ENCODE measurements at places on chromosomes 3 and 15.
A peak's percentile ranks its signal among the peaks of the same experiment; 100 is the strongest.

- no peaks in the 10 kb centered on the region for H3K27me3 ChIP-seq
- DNase-seq: no peak
Measured at GRCh38 chr15:90617171-90617570, 87.4 kb downstream of the CRTC3 start.

GRCh38 chr3:15300323-15301078, 31.9 kb downstream of the SH3BP5 start:
- H3K27me3 ChIP-seq: no peaks in the 10 kb centered on the region
- DNase-seq: peak; percentile 66
- peaks cover 29% of the 10 kb centered on the region for H3K36me3 ChIP-seq
- peak overlapping the region; percentile 6 for H3K27ac ChIP-seq
- peaks cover 11% of the 10 kb centered on the region for H3K4me1 ChIP-seq
- H3K4me3 ChIP-seq: no peak overlapping the region

DNA sequence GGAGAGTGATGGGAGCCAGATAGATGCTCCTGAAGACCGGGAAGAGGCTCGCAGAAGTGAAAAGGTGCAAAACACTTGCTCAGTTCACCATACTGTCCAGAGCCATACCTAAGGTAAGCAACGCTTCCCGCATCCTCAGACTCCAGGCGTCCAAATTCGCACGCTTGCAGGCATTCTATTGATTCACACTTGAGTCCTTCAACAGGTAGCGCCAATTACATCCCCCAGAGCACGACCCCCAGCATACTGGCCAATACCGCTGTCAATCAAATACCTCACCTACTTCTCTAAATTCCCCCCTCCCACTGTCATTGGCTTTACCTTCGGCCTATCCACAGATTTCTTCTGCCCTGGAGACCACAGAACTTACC, 361 bp upstream of the STXBP5L start:
- H3K36me3 ChIP-seq: no peaks in the 10 kb centered on the region
- no peak overlapping the region for H3K27ac ChIP-seq
- H3K4me3 ChIP-seq: peak overlapping the region; percentile 51
- no peaks in the 10 kb centered on the region for H3K4me1 ChIP-seq
- no peak for DNase-seq

DNA sequence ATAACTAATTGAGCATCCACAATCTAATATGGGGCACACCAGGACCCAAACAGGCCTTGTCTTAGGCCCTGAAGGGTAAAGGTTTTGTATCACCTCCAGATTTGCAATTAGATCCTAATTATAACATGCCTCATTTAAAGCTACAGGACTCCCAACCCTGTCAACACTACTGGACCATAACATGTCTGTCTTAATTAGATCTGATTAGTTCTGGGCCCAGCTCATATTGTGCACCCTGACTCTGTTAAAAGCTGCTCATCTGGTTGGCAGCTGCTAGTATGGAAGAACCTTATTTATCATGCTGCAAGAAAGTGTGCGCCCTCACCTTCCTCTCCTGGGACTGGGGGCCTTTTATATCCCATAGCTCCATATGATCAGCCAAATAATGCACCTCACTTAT, 457.8 kb downstream of the ROBO1 start:
- H3K27ac ChIP-seq: no peak overlapping the region
- H3K27me3 ChIP-seq: no peaks in the 10 kb centered on the region
- H3K4me1 ChIP-seq: no peaks in the 10 kb centered on the region
- H3K4me3 ChIP-seq: no peak overlapping the region

GRCh38 chr3:63279005-63279841, 1.1 kb downstream of the SYNPR start:
- DNase-seq: no peak
- H3K36me3 ChIP-seq: no peaks in the 10 kb centered on the region
- H3K27ac ChIP-seq: no peak overlapping the region
- no peaks in the 10 kb centered on the region for H3K4me1 ChIP-seq

GRCh38 chr3:126439968-126440708, 35.6 kb downstream of the ZXDC start:
- peaks cover 68% of the 10 kb centered on the region for H3K36me3 ChIP-seq
- no peak overlapping the region for H3K4me3 ChIP-seq
- no peaks in the 10 kb centered on the region for H3K27me3 ChIP-seq
- H3K4me1 ChIP-seq: no peaks in the 10 kb centered on the region
- H3K27ac ChIP-seq: no peak overlapping the region

- H3K27me3 ChIP-seq: no peaks in the 10 kb centered on the region
- no peaks in the 10 kb centered on the region for H3K36me3 ChIP-seq
- DNase-seq: no peak
- H3K4me3 ChIP-seq: no peak overlapping the region
- no peak overlapping the region for H3K27ac ChIP-seq
- no peaks in the 10 kb centered on the region for H3K4me1 ChIP-seq
Measured at GRCh38 chr3:135125171-135125801, 330.2 kb downstream of the EPHB1 start.

DNA sequence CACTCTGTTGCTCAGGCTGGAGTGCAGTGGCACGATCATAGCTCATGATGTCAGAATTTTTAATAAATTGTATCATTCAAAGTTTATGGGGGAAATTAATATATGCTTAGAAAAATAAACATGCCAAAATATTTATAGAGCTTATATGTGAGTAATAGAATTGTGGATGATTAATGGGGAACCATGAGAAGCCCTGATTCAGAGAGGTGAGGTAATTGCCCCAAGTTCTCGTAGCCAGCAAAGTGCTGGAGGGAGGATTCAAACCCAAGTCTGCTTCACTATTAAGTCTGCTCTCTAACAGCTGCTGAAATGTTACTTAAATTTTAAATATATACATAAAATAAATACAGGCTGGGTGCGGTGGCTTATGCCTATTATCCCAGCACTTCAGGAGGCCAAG, 26.2 kb upstream of the IGF2BP2 start:
- DNase-seq: no peak
- H3K27ac ChIP-seq: no peak overlapping the region
- H3K36me3 ChIP-seq: no peaks in the 10 kb centered on the region
- no peak overlapping the region for H3K4me3 ChIP-seq
- no peaks in the 10 kb centered on the region for H3K4me1 ChIP-seq

GRCh38 chr15:65215496-65215895, 4.2 kb upstream of the CILP start:
- H3K27me3 ChIP-seq: no peaks in the 10 kb centered on the region
- no peak for DNase-seq
- H3K4me1 ChIP-seq: no peaks in the 10 kb centered on the region
- no peaks in the 10 kb centered on the region for H3K36me3 ChIP-seq
- no peak overlapping the region for H3K4me3 ChIP-seq

GRCh38 chr3:139343895-139344856, at the start of gene MRPS22:
Gene MRPS22 (plus strand): TSS chr3:139344020. CDS start chr3:139344027, 7 bp downstream.
- peak within 1 kb of the TSS; percentile 80 for H3K27ac ChIP-seq
- H3K36me3 ChIP-seq: peaks cover 21% of the 10 kb centered on the region
- H3K4me3 ChIP-seq: peak within 1 kb of the TSS; percentile 74
- DNase-seq: peak; percentile 85
- peaks cover 18% of the 10 kb centered on the region for H3K4me1 ChIP-seq
- H3K27me3 ChIP-seq: no peaks in the 10 kb centered on the region

DNA sequence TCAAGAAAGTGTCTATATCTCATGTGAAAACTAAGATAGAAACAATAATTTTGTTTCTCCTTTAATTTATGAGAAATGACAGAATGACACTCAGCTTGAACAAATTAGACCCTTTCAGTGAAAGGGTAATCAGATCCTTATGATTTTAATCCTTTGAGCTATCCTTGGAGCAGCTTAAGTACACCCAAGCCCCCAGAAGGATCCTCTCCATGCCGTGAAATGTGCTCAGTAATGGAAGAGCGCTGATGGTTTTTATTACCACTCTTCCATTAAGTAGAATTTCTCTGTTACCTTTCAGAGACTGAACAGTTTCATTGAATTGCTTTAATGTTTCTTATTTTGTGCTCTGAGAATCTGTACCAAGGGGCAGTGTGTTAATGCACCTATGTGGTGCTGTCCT, 54.3 kb downstream of the HMG20A start:
- peaks cover 55% of the 10 kb centered on the region for H3K36me3 ChIP-seq
- no peak overlapping the region for H3K27ac ChIP-seq
- no peak for DNase-seq
- H3K4me3 ChIP-seq: no peak overlapping the region

DNA sequence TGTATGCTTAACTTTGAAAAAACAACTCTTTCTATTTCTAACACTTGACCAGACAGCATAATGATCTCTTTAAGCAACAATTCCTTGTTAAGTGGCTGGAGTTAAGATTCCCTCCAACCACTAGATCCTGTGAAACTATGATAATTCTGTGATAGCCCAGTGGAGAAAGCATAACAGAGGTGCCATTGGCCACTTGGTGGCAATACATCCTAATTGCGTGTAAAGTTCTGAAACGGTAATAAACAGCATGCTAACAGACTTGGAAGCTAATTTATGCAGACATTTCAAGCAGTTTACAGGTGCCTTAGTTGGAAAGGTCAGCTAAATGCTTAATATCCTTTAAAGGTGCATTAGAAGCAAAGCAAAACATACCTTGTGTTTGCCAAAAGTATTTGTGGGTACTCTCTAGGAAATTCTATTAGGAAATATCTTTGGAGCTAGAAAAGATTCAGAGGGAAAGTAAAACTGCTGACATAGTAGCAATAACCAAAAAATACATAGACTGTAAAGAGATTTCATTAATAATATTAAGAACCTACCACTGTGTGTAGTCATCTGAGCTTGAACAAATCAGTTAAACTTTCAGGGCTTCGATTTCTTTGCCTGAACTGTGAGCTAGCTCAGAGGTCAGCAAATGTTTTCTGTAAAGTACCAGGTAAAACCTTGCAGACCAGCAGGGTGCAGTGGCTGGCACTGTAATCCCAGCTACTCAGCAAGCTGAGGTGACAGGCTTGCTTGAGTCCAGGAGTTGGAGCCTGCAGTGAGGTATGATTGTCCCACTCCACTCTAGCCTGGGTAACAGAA, 19.0 kb upstream of the CSTA start:
- no peak overlapping the region for H3K4me3 ChIP-seq
- no peaks in the 10 kb centered on the region for H3K27me3 ChIP-seq
- no peak overlapping the region for H3K27ac ChIP-seq
- no peaks in the 10 kb centered on the region for H3K36me3 ChIP-seq

- H3K27ac ChIP-seq: peak overlapping the region; percentile 76
- H3K4me1 ChIP-seq: peaks cover 32% of the 10 kb centered on the region
- H3K27me3 ChIP-seq: no peaks in the 10 kb centered on the region
- peak; percentile 54 for DNase-seq
- H3K36me3 ChIP-seq: no peaks in the 10 kb centered on the region
Measured at GRCh38 chr3:57943525-57944495, 64.4 kb upstream of the FLNB start.

DNA sequence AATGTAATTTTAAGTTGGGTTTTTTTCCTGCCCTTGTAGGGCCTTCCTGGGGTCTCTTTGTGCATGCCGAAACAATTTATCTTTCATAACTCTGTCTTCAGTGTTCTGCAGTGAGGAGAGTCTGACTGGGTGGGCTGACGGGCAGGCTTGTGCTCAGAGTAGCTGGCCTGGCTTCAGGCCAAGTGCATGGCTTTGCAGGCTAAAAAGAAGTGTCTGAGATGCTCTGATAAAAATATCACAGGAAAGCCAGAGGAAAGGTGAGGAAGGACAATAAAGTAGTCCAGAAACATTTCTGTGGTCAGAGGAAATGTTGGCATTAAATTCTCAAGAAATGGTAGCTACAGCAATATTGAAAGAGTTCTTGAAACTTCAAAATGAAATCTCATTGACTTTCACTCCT, 25.5 kb downstream of the ST3GAL6 start:
- H3K4me3 ChIP-seq: no peak overlapping the region
- no peaks in the 10 kb centered on the region for H3K36me3 ChIP-seq
- H3K27me3 ChIP-seq: no peaks in the 10 kb centered on the region
- peaks cover 35% of the 10 kb centered on the region for H3K4me1 ChIP-seq
- no peak for DNase-seq
- H3K27ac ChIP-seq: no peak overlapping the region

DNA sequence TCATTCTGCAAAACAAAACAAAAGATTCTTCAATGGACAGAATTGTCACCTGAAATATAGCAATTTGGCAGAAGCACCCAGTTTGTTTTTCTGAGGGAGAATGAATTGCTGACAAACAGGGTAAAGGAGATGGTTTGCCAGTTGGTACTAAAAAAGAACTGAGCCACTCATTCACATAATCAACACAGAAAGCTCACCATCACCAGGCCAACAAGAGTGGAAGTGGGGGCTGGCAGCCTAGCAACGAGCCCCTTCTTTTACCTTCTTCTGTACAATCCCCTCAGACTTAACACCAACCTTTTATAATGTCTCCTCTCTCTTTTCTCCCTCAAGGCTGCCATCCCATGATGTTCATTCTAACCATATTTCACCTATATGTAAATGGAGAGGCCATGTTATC, 5.9 kb downstream of the TOP2B start:
- no peaks in the 10 kb centered on the region for H3K4me1 ChIP-seq
- H3K27ac ChIP-seq: no peak overlapping the region
- H3K4me3 ChIP-seq: no peak overlapping the region

DNA sequence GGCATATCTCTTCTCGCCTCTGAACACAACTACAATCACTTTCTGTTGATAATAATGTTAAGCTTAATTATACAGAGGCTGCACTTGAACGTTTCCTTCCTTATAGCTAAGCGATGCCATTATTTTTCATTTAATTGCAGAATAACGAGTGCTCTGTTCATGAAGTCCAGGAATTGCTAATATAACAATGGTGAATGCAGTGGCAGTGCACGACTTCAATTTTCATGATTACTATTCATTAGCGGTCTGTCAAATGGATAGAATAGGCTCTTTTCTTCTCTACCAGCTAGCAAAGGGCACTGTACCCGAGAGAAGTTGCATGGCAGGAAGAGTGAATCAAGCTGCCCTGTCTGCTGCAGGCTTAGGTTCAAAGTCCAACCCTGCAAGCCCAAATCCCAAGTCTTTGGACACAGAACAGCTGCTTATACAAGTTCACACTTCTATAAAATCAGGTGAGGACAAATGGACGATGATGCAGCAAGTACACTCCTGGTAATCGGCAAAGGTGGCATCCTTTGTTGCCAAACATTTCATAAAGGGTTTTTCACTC, 75.6 kb downstream of the PDZRN3 start:
- H3K4me3 ChIP-seq: no peak overlapping the region
- H3K36me3 ChIP-seq: no peaks in the 10 kb centered on the region
- no peaks in the 10 kb centered on the region for H3K27me3 ChIP-seq
- no peak overlapping the region for H3K27ac ChIP-seq
- no peaks in the 10 kb centered on the region for H3K4me1 ChIP-seq
- DNase-seq: no peak

DNA sequence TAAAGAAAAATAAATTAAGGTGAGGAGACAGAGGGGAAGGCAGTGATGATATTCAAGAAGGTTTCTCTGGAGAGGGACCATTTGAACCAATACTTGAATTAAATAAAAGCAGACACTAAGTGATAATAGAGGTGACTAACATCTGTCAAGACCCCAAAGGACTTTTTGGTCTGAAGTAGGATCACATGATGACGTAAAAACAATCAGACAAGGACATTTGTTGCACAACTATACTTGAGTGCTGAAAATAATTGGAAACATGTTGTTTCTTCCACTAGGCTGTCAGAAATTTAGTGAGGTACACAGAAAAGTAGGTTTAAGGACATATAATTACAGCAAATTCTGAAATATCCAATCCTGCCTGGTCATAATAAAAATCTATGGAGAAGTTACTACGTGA, 179.5 kb downstream of the WNT5A start:
- no peak for DNase-seq
- no peak overlapping the region for H3K4me3 ChIP-seq
- H3K27me3 ChIP-seq: no peaks in the 10 kb centered on the region
- no peak overlapping the region for H3K27ac ChIP-seq
